GDM1 (cell line): ENCODE measurements at places on chromosomes 16 and 17.

DNA sequence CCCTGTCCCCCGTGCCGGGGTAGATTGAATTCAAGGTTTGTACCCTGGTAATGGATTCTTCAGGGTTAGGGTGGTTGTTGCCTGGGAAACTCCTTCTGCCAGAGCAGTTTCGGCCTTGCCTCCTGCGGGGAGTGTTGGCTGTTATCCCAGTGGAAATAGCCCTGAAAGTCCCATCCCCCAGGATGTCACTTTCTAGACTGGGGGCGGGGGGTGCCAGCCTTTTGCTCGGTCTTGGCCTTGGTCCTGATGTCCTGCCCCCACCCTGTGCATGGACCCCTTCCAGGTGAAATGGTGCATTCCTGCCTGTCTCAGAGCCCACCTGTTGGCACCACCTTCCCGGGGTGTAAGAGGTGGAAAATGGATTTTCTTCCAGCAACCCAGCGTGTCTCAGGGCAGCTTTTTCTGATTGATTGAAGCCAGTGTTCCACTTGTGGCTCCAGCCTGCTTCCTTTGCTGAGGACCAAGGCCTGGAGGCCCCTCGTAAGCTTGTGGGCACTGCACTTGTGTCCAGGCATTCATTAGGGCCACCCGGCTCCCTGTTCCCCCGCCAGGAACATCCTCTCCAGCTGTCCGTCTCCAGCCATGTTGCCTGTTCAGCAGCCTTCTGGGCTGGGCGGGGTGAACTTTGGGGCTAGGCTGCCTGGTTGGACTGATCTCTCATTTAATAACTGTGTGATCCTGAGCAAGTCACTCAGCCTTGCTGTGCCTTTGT, 25.6 kb downstream of the MGAT5B start:
- DNase-seq, result no peak

DNA sequence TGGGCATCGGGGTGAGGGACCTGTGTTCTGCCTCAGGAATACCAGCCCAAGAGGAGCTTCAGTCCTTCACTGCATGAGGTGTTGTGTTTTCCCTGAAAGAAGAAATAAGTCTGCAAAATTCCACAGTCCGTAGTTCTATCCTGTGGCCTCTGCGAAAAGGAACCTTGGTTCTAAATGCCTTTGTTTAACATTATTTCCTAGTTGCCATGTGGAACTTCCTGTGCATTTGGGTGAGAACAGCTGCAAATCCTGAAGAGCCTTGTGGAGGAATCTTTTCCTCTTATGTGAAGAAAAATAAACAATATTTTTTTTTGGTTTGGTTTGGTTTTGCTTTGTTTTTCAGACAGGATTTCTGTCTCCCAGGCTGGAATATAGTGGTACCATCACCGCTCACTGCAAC, 9.8 kb downstream of the PSKH1 start:
- DNase-seq, result no peak

GRCh38 chr16:86002178-86002900, 103.4 kb downstream of the IRF8 start:
- DNase-seq, result no peak

DNA sequence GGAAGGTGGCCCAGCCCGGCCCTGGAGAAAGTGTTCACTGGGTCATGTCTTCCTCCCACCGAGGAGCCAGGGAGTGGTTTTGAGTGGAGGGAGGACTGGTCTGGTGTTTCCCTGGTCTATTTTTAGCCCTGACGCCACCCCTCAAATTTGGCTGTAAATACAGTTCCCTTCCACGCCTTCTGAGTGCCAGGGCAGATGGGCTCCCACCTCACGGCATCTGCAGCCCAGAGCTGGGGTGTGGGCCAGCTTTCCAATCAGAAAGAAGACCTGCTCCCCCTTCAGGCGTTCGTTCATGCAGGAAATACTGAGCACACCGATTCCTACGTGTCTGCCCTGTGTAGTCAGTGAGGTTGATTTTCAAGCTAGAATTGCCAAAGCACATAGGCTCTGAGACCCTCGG, 53.7 kb downstream of the SNX20 start:
- no peak for DNase-seq

- no peak for DNase-seq
These were observed 118.3 kb upstream of the ADAMTS18 start for GRCh38 chr16:77553130-77553529.

- peak; percentile 92 for DNase-seq
These were observed 15.7 kb downstream of the ADCY7 start for GRCh38 chr16:50282010-50282538.

DNA sequence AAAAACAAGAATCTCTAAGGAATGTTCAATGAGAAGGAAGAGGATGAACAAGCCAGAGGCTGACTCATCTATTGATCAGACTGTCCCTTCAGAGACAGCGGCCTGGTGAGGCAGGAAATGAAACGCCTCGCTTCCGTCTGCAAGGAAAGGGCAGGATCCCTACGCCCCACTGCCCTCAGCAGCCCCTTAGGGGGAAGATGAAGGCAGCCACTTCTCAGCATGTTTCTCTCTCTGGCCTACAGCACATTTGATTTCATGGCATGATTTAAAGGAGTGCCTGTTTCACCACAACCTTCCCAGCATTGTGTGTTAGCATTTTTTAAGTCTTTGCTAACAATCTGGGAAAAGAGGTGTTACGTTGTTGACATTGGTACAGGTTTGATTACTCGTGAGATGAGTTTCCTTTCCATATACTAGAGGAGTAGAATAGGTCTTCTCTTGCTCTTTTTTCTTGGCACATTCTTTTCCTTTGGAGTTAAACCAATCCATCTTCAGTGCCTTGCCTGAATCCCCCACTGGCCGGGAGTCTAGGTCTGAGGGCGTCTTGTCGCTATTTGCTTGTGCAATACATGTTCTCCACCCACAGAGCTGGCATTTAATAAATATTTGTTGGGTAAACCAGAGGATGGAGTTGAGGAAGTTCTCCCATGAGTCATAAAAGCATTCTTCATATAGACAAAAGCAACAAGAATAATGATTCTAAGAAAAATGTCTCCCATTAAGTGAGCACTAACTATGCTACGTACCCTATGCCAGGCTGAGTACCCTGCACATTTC, 47.4 kb downstream of the RBFOX3 start:
- DNase-seq, result no peak

DNA sequence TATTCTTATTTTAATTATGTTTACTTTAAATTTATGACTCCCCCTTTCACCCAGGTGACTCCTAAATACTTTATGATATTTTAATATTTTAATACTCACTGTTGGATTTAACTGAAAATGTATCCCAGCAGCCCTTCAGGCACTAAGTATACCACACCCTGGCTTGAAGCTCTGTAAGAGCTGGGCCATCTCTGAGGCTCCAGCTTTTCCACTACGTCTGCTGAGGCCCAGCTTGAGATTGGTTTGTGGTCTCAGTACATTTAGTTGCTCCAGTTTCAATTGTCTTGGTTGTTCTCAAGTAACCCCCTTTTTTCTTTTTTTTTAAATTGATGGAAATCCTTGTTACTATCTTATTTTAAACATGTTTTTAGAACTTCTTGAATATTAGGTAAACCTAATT, 27.0 kb upstream of the CAPNS2 start:
- no peak for DNase-seq

GRCh38 chr17:73541111-73541510, 103.1 kb downstream of the SDK2 start:
- DNase-seq, result no peak

DNA sequence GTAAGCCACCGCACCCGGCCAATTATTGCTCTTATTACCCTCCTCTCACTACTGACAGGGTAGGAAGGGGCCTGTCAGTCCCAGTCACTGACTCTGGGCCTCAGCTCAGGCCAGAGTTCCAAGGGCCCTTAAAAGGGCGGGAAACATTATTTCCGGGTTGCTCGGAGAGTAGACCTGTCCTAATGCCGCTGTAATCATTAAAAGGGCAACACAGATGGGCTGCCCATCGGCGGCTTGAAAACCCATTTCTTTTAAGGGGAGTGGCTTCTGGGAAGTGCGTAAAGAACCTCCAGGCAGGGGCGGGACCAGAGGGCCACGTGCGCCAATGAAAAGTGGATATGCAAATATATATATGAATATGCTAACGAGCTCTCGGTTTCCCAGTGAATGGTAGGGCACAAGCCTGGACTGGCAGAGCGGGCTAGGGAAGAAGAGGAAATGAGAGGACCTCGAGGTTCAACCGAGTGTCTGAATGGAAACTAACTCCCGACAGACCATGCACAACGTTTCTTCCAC, 26.6 kb downstream of the PIPOX start:
- DNase-seq, result no peak

- no peak for DNase-seq
These were observed 10.1 kb upstream of the CA4 start for GRCh38 chr17:60139438-60140285.

DNA sequence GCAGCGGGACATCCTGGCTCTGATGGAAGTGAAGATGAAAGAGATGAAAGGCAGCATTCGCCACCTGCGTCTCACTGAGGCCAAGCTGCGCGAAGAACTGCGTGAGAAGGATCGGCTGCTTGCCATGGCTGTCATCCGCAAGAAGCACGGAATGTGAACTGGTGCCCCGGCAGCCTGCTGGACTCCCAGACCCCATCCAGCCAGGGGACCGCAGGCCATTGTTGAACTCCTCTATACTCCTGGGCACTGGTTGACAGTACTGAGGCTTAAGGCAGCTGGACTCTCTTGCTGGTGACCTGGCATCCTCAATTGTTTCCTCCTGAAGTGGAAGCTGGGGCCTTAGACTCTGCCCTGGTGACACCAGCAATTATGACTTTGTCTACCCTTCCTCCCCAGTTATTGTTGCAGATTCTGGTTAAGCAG, 1.2 kb downstream of the THAP11 start:
- DNase-seq, result no peak

DNA sequence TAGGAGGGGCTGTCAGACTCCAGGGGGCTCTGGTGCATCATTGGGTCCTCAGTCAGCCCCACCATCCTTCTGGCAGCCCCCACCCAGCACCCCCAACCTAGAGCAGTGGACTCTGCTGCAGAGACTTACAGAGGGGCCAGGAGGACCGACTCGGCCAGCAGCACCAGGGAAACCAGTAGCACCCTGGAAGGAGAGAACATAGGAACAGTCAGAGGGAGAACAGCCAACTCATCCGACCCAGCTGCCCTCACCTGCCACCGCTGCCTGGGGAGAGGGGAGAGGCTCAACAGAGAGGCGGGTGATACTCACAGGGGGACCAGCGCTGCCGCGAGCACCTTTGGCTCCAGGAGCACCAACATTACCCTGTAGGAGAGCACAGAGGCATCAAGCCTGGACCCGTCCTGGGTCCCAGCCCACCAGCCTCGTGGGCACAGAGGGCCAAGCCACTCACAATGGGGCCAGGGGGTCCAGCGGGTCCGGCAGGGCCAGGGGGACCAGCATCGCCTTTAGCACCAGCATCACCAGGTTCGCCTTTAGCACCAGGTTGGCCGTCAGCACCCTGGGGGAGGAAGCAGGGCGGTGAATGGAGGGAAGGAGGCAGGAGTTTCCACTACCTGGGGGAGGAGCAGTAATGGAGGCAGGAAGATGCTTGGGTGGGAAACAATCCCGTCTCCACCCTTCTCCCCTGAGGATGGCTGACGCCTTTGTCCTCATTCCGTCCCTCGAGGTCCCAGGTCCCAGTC, 11.7 kb downstream of the COL1A1 start:
- DNase-seq, result no peak

DNA sequence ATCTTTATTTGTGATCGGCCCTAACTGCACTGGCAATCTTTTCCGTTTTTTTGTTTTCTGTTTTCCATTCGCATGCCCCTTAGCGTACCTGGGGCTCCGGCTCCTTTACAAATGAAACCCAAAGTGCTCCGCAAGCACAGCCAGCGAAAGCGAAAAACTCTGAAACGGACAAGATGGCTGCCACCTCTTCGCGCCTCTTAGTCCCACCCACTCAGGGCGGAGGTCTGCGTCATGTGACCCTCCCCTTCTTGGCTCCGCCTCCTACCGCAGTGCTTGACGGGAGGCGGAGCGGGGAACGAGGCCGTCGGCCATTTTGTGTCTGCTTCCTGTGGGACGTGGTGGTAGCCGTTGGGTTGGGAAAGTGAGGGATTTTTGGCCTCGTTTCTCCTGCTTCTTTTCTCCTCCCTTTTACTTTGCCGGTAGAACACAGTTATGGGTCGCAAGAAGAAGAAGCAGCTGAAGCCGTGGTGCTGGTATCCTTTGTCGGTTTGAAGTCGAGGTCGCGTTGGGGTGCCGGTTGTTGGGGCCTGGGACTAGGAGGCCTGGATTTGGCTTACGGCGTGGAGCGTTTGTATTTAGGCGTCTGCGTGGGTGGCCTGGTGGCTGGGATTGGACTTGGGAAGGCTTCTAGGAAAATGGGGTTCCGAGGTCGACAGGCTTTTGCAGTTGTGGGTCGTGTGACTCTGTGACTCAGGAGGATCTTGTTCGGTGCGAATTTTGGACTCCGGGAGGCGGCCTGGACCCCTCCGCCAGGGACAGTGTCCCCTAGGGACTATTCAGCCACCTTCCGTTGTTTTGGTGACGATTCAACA, at the start of gene ZNF207:
ZNF207 (plus strand) TSS at position 304 of the 812 bp plus-strand sequence; CDS start at position 433, 129 bp downstream.
- DNase-seq, result peak; percentile 91

- no peak for DNase-seq
These were observed 154.0 kb upstream of the SDK2 start for GRCh38 chr17:73798111-73798748.

DNA sequence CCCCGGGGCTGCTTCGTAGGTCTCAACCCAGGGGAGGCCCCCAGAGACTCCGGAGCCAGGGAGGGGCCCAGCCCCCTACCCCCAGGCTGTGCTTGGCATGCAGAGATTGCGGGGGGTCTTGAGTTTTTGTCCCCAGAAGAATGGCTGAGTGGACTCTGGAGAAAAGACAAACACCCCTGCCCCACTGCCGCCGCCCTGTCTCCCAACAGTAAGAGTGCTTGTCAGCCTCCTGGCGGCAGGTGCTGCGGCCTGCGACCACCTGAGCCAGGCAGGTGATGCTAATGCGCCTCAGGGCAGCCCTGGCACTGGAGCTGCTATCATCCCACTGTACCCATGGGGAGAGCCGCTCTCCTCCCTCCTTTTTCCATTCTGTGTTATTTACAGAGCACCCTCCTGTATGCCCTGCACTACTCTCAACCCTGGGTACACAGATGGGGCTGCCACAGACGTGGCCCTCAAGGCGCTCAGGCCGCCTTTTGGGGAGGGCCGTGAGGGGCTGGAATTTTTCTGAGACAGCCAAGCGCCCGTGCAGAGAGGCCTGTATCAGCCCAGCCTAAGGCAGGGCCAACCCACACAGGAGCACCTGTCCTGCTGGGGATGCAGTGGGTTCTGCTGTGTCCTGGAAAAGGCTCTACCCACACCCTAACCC, 2.6 kb upstream of the IL17C start:
- no peak for DNase-seq

- no peak for DNase-seq
These were observed 438.0 kb upstream of the CDH11 start for GRCh38 chr16:65559846-65560245.

DNA sequence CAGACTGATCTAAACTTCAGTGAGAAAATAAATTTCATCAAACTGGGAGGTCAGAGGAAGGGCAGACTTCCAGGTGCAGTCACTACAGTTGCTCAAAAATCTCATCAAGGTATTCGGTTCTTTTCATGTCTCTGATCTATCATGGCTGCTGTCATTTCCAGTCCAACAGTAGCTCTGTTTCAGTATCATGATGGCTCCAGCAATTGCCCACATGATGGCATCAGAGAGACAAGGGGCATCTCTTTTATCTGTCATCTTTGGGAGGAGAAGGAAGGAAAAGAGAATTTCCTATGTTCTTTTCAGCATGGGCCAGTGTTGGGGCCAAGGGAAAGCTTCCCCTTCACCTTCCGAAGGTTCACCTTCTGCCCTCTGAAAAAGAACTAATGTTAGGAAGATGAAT, 504.9 kb upstream of the HSBP1 start:
- DNase-seq, result no peak

GRCh38 chr17:16086957-16087356, 87.3 kb downstream of the TTC19 start:
- DNase-seq, result no peak

GRCh38 chr16:77679391-77679790, 42.9 kb upstream of the NUDT7 start:
- no peak for DNase-seq

- DNase-seq, result no peak
These were observed 46.7 kb downstream of the C16orf82 start for GRCh38 chr16:27113341-27113841.
